OCI-M1 (cell line): ENCODE measurements at places on chromosomes 5 and 9.

GRCh38 chr5:134124289-134125038 is 10.0 kb downstream of the TCF7 start:
- DNase-seq, result no peak

GRCh38 chr9:4059437-4059836 is 240.4 kb downstream of the GLIS3 start:
- DNase-seq, result no peak

DNA sequence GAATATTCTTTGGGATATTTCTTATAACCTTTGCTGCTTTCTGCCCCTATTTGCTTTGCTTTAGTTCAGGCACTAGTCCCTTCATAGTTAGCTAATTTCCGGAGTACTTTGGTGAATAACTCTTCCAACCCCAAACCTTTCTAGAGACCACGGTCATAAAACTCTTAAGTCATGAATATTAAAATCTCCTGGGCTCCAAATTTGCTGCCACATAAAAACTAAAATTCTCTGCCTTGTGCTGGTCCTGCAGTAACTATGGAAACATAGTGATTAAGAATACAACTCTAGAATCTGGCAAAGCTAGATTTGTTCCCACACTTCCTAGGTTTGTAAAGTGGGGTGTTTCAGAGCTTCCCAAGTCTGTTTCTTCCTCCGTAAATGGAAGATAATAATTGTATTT is 10.0 kb upstream of the ACTBL2 start:
- DNase-seq, result no peak

DNA sequence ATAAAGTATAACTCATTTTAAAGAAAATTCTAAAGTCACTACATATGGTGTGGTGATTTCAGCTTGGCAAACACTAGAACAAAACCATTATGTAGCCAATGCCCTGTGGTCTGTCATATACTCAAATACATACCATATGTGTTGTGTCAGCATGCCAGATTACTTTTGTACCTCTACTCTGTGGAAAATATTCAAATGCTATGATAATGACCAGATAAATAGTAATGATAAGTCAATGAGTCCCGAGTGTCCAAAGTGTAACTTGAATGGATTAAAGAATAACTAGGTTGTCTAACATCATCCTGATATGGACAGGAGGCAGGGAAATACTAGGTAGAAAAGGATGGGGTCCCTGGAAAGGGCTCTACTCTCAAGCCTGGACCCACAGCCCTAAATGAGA is 58.0 kb upstream of the IL6ST start:
- no peak for DNase-seq

GRCh38 chr5:170477906-170478305 is 25.9 kb upstream of the KCNIP1 start:
- DNase-seq, result no peak

DNA sequence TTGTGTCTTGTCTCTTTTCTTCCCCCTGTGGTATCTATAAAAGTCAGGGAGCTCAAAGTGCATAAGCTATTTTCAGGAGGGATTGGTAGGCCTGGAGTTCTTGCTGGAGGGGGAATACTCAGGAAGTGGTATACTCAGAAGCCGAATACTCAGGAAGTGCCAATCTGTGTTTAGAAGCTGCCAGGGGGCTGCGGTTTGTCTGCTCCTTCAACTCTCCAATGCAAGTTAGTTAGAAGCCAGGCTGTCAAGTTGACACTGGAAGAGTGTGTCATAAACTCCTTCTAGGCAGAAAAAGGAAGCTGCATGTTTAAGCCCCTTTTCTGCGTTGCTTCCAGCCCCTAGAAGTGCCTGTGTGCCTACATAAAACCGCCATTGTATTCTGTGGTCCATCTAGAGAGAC is 366.5 kb downstream of the TAF11L14 start:
- peak; percentile 57 for DNase-seq

DNA sequence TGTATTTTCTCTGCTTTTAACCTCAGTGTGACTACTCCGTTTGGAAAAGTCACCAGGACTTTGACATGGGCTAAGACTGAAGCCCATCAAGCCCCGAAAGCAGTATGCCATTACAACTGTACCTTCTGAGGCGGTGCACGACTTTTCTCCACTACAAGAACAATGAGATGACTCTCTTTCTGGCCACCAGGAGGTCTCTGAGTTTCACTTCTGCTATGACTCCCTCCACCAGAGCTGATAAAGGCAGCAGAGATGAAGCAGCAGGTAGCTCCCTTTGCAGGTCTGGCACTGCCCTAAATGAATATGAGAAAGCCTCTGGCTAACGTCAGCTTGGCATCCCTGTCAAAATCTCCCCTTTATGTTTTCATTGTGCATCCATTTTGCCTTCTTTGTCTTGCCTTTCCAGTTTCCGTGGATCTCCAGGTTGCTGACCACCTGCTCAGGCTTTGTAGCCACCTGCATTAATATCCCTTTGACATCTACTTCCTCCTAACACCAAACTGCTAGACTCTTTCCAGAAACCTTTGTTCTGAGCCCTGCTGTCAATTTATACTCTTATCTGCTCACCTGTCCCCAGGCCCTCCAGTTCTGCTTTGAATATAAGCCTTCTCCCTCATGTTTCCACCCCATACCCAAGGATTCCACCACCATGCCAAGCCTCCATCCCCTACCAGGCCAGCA is 221.7 kb downstream of the ZNF608 start:
- no peak for DNase-seq

DNA sequence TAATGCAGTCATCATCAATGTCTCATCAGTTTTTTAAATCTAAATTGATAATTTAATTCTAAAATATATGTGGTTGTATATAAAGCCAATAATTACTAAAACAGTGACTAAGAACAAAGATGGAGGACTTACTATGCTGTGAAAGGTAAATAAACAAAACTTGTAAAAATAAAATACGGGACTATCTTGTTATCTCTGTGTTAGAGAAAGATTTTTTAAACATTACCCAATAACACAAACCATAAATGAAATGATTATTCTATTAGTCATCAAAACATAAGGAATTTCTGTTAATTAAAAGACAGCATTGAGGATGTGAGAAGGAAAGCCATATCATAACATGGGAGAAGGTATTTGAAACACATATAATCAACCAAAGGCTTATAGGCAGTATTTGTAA is 226.2 kb upstream of the SMC2 start:
- no peak for DNase-seq

DNA sequence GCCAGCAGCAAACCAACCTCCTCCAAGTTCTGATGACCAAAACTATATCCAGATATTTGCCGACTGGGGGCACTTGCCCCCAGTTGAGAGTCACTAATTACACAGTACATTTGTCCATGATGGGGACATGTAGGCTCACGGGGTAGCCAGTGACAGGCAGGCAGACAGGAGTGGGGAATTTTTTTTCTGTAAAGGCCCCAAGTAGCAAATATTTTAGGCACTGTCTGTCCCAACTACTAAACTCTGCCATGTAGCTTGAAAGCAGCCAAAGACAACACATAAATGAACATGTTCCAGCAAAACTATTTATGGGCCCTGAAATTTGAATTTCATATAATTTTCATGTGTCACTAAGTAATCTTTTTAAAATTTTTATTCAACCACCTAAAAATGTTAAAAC is 80.7 kb downstream of the GRIA1 start:
- DNase-seq, result no peak

GRCh38 chr9:113665064-113665463 is 201.5 kb downstream of the RGS3 start:
- DNase-seq, result no peak

DNA sequence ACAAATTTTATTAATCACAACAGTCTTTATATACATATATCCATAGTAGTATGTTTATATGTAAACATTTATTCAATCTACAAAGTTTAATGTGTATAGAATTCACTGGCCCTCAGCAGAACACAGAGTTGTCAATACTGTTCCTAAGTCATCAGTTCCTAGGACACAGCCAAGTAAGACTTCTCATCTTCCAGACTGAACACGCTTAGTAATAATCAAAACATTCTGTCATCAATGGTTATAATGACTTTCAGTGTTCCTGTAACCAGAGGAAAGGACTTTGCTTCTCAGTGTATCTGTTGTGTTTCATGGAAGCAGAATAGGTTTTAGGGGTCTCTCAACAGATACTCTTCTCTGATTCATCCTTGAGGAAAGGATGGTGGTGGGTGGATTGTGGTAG is 82.2 kb downstream of the SMIM23 start:
- no peak for DNase-seq

DNA sequence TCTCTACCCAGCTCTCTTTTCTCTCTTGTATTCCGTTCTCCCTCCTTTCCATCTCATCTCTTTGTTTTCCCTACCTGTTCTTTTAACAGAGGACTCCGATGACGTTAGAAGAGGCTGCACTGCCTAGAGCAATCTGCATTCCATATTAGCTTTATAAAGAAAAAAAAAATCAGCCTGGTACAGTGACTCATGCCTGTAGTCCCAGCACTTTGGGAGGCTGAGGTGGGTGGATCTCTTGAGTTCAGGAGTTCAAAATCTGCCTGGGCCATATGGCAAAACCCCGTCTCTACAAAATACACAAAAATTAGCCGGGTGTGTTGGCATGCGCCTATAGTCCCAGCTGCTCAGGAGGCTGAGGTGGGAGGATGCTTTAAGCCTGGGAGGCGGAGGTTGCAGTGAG is 49.0 kb downstream of the DAPK1 start:
- DNase-seq, result no peak

GRCh38 chr5:90890180-90890579 is 331.6 kb downstream of the ADGRV1 start:
- no peak for DNase-seq

- peak; percentile 82 for DNase-seq
Observed at GRCh38 chr5:91182763-91183162, 200.4 kb downstream of the ARRDC3 start.

DNA sequence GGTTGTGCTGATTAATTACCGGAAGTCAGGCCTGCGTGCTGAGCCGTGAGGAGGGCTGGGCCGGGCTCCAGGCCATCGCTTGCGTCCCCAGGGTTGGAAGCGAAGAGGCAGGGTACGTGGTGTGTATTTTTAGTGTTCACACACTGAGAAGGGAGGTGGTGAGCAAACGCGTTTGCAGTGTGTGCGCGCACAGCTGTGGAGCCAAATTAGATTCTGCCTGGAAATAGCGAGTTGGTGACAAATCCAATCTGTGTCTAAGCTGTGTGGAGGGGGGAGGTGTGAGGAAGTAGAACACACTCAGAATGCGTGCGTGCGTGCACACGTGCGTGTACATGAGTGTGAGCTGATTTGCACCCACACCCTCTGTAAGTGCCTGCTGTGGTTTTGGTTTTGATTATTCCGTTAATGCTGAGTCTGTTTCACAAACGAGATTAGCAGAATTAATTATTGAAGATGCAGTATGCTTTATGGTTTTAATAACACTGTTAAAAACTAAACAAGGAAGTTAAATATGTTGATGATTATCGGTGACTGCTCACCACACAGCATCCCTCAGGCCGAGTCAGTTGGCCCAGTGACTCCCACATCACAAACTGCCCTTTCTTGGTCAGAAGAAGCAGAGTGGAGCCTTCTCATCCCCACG is 111.8 kb upstream of the FCN2 start:
- peak; percentile 27 for DNase-seq

GRCh38 chr5:160703547-160704189 is 148.3 kb downstream of the ATP10B start:
- DNase-seq, result no peak

- DNase-seq, result no peak
Observed at GRCh38 chr9:121836366-121836885, 185.0 kb downstream of the DAB2IP start.
